ENCODE measurements at places on chromosomes 11 and 22.

DNA sequence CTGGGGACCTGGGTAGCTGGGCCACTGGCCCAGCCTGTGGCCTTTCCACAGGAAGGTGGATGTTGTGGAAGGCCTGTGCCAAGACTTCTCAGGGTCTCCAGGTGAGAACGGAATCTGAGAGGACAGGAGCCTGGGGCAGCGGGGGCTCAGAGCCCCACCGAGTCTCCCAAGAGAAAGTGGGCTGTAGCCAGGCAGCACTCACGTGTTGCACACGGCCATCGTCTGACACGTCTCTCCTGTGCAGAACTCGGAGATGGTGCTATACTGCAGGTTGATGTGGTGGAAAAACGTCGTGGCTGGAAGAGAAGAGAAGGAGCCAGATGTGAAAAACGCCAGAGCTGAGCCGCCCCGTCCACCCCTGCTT, 6.4 kb downstream of the MOB2 start:
- no peak for DNase-seq

DNA sequence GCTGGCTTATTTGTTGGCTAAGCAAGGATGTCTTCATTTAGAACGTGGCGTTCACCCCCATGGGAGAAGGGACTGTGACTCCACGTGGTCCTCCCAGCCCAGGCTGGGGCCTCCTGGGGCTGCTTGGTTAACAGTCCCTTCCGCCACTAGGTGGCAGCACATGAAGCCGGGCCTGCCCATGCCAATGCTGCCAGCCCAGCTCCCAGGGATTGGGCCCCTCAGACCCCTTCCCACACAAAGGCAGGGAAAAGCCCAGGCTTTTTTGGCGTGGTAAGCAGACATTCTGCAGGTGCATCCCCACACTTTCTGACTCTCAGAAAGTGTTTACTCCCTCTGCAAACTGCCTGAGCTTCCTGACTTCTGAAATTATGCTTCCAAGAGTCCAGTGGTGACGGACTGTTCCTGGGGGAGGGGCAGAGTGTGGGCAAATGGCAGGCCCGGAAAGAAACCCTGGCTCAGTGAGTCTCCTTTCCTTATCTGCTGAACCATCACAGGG, 3.1 kb downstream of the CBX6 start:
- no peak for DNase-seq

DNA sequence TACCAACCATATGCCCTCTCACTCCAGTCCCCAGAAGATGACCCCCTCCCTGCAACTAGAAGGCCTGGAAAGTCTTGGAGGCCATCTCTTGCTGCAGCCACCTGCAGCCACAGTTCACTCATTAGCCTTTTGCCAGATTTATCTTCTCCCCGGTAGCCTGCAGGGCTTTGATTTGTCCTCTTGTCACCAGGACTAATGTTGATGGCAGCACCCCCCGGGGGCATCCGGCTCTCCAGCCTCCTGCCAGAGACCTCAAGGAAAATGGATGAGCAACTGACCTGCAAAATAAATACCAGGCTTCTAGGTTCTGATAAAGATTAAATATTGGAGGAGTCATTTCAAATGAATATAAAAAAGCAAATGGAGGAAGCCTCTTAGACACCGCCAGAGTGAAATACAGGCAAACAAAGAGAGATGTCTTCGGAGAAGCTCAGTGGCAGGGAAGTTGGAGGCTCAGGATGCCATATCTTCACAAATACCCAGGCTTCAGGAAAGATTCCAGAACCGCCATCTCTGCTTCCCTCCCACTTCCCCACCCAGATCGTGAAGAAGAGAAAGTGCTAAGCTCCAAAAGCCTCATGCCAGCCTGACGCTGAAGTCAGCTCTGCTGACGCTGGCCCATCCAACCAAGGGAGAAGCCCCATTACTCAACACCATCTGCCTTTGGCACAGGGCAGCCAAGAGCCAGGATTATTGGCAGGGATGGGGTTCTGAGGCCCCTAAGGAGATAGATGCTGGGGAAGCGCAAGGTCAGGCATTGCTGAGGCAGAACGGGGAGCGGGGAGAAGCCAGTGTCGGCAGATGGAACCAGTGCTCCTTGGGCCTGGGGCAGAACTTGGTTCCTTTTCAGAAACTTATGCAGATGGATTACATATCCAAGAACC, 362.7 kb downstream of the CADM1 start:
- no peak for DNase-seq

DNA sequence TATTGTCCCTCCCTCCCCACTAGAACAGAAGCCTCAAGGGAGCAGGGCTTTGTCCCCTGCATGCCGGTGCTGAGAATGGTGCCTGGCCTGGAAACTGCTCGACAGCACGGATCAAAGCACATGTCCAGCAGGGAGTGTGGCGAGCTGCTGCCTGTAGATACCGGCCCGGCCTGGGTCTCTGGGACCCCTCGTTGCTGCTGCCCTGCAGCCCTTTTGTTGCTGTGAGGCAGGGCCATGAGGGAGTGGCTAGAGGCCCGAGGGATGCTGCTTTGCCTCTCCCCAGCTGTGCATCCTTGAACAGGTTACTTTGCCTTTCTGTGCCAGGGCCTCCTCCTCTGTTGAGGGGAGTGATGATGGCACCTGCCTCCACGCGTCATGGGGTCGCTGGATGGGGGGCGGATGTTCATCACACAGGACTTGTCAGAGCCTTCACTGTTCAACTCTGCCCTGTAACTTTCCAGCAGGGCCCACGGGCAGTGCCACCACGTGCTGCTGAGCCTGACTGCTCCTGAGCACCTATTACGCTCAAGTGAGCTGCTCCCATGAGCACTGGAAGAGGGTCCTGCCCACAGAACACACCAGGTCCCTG, 15.3 kb upstream of the PARVG start:
- no peak for DNase-seq

GRCh38 chr11:6742260-6742659, 29.5 kb downstream of the OR2AG2 start:
- DNase-seq = no peak

GRCh38 chr11:91394727-91395414, 829.7 kb upstream of the FAT3 start:
- no peak for DNase-seq

DNA sequence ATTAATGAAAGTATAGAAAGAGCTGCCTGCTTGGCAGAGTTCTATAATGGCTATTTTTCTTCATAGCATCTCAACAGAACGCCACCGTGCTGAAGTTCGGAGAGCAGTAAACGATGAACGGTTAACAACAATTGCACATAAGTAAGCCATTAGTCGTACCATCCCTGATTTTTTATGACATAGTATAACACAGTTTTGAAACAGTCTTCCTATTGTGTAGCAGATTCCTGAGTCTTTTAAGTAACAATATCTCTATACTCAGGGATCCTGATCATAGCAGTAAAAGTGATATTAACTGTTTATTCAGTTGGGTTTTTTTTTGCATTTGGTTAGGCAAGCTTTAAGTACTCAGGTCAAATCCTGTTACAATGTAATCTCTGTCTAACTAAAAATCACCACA, 8.4 kb downstream of the EMSY start:
- no peak for DNase-seq

DNA sequence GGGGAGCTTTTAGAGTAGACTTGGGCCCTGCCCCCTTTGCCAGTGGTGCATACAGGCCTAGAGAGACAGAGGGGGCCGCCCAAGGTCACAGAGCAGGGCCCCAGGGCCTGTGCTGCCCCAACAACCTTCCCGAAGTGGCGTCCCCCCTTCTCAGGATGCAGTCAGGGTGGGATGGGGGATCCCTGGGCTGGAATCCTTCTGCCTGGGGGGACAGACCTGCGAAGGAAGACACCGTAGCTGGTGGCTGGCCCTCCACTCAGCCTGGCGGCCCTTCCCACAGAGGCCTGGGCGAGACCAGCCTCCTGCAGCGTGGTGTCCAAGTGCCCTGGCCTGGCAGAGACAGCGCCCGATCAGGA, 14.4 kb upstream of the EHD1 start:
- DNase-seq = no peak

DNA sequence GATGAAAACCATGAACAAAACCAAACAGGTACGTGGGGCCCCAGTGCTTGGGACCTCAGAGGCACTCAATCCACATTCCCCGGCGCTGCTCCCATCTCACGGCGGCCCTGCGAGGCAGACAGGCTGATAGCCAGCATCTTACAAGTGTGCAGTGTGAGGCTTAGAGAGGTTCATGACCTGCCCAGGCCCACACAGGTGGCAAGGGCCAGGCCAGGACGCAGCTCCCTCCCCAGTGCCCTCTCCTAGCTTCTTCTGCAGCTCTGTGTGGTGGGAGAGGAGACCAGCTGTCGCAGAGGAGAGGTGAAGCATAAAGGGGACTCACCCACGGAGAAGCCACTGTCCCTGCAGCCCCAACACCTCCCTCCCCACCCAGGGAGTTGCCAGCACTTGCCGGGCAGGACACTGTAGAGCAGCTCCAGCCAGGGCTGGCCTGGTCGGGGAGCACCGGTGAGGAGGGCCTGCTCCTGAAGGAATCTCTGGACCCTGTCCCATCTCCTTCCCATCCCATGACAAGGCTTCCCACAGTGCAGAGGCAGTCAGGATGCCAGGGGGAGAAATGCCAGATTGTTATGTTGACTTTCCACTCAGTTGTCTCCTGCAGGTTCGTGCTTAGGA, 92.4 kb upstream of the TMEM45B start:
- no peak for DNase-seq

- no peak for DNase-seq
These were observed 754.2 kb downstream of the FAM181B start for GRCh38 chr11:81979448-81979847.

DNA sequence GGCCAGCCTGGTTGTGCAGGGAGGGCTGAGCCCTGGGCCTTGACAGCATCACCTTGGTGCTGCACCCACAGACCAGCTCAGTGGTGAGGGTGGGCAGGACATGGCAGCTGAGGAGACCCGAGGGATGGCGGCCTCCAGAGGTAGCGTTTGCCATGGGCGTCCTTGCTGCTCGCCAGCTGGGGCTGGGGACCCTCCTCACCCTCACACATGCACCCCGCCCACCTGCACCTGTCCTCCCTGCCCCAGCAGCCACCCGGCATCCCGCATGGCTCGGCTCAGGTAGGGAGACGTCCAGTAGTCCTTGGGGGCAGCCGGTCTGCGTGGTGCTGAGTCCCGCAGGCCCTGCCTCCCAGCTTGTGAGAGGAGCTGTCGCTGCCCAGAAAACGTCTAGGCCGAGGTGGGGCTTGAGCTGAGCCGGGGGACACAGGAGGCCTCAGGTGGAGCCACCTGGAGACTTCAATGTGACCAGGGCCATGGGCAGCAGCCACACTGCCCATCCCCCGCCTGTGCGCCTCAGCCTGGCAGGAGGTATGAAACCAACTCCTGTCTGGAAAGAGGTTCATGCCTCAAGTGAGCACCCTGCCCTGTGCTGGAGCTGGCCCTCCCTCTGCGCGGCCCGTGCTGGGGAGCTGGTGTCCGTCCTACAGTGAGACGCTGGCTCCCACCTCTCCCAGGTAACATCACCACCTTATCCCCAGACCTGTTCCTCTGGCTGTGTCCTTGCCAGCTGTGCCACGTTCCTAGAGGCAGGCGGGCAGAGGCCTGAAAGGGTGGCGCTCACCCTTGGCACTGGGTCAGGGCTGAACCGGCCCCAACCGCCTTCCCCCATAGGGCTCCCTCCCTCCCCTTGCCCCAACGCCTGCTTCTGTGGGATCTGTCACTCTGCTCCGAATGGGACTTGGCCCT, 3.3 kb upstream of the TRABD start:
- DNase-seq = no peak

GRCh38 chr11:93729129-93729616, 12.1 kb downstream of the TAF1D start:
- DNase-seq = no peak

DNA sequence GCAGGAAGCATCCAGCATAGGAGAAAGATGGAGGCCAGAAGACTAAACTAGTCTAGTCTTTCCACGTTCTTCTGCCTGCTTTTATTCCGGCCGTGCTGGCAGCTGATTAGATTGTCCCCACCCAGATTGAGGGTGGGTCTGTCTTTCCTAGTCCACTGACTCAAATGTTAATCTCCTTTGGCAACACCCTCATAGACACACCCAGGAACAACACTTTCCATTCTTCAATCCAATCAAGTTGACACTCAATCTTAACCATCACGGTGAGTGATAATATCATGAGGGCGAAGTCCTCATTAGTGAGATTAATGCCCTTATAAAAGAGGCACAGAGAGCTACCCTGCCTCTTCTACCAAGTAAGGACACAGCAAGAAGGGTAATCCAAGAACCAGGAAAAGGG, 424.2 kb downstream of the LARGE1 start:
- DNase-seq = no peak

DNA sequence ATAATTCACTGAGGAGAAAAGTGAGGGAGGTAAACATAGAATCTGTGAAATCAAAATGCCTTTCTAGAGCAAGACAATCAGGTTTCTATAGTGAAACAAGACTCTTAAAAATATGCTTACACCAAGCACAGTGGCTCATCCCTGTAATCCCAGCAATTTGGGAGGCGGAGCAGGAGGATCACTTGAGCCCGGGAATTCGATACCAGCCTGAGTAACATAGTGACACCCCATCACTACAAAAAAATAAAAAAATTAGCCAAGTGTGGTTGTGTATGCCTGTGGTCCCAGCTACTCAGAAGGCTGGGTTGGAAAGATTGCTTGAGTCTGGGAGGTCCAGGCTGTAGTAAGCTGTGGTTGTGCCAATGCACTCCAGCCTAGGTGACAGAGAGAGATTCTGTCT, 43.2 kb upstream of the ME3 start:
- no peak for DNase-seq

DNA sequence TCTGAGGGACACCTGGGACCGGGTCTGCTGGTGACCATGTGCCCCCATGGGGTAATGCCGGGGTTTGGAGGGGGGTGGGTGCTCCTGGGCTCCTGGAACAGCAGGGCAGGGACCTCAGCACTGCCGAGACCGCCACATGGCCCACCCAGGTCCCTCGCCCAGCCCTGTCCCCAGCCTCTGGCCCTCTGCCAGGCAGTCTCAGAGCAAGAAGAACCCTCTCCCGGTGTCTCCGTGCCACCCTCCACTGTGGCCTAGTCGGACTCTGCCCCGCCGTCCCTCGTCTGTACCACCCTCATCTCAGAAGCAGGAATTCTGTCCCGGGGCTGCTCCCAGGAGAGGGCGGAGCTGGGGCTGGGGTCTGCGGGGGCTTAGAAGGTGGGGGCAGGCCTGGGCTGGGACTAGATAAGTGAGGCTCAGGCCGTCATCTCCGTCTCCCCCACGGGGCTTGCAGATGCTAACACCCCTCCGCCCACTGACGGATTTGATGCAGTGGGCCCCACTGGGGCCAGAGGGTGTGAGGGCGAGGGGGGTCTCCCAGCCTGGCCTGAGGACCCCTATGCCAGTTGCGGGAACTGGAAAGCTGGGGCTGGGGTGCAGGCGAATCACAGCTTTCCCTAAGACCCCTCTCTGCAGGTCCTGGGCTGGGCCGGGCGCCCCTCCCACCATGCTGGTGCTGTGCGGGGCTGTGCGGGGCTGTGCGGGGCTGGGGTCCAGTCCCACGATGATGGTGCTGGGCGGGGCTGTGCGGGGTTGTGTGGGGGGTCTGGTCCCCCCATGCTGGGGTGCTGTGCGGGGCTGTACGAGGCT, 1.1 kb downstream of the MUC5AC start:
- no peak for DNase-seq

DNA sequence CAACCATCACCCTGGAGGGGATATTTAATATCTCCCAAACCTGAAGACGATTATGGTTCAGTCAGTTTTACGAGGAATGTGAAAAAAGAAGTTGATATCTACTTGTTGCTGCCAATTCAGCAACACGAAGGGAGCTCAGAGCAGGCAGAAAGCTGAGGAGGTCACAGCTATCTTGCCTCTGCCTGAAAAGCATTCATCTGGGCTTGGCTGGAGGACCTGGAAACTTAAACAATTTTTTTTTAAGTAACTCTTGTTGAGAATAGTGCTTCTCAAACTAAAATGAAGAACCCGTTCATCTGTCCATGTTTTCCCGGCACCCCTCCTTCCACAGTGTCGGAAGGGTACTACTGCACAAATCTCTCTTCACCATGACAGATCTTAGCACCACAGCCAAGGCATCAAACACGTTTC, 98.9 kb downstream of the MICAL3 start:
- DNase-seq = no peak
